ENCODE measurements at places on chromosomes 1 and 21.

DNA sequence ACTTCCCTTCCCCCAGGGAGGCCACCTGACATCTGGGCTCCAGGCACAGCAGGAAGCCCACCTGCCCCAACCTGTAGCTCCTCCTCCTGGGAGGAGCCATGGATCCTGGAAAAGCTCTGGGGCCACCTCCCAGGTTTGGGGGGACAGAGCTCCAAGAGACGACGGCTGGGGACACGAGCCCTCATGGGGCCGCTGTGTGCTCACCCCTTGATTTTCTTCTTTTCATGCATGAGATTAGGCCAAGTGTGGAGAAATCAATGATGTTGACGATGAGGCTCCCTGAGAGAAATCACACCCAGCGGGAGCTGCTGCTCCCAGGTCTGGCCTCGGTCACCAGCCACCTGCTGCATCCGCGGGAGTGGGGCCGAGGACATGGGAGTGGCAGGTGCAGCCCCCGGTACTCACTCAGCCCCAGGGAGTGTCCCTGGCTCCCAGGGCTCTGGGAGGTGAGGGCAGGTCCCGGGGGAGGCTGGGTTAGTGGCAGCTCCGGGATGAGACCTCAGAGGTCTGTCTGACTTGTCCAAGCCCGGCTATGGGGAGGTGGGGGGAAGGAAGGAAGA, 8.7 kb downstream of the TNFRSF14 start:
- DNase-seq, result no peak

GRCh38 chr1:85799737-85800136, 91.5 kb upstream of the ZNHIT6 start:
- no peak for DNase-seq

- DNase-seq, result no peak
Measured at GRCh38 chr1:40971966-40972365, 7.5 kb upstream of the CTPS1 start.

DNA sequence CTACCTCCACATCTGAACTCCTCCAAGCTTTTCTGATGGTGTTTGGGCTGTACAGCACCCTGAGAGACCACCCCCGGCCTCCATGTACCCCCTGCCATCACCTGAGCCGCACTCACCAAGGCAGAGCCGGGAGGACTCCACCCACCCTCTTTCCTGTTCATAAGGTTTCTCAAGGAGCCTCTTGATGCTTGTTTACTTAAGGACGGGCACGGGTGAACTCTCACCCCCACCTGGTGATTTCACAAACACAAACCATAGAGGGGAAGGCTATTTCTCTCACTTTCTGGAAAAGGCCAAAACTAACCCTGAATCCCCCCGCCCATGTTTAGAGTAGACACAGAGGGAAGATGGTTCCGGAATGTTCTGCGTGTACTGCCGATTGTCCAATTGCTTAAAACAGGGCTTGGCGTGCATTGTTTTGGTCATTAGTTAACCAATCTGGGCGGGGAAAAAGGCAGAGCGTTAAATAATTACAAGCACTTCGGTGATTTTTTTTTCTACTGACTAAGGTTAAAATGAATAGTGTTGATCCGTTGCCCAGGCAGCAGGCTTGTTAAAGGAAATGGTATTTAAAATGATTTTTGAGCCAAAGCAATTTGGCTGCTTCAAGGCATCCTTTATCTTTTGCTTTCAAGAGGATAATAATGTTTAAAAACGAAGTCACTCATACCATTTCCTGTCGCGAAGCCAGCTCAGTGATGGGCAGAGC, 279.8 kb upstream of the VAMP3 start:
- DNase-seq, result no peak

- DNase-seq, result no peak
Measured at GRCh38 chr1:7930645-7931445, 9.8 kb downstream of the TNFRSF9 start.

DNA sequence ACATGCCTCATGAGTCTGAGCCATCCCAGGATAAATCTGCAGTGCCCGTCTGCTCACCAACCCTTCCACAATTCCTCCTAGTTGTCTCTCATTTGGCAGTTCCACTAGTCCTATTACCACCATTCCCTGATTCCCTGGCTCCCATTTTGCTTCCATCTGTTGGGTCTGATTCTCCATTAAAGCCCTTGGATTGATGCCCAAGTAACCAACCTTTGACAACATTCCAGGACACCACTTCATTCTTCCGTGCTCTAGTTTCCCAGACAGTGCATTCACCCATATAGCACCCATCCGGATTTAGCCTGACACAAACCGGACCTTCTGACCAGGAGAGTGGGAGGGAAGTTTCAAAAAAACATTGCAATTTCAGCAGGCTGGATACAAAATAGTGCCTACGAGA, 189.4 kb upstream of the PALMD start:
- DNase-seq, result no peak

DNA sequence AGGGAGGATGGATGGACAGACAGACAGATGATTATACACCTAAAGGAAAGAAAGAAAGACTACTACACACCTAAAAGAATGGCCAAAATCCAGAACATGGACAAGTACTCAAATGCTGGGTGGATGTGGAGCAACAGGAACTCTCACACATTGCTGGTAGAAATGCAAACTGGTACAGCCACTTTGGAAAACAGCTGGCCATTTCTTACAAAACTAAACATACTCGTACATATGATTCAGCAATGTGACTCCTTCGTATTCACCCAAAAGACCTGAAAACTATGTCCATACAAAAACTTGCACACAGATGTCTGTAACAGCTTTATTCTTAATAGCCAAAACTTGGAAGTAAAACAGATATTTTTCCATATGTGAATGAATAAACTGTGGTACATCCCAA, 51.3 kb downstream of the PRPF38A start:
- DNase-seq, result no peak

GRCh38 chr1:45444609-45445131, 46.3 kb downstream of the TESK2 start:
- DNase-seq, result no peak

GRCh38 chr1:206883160-206883559, 14.1 kb upstream of the IL24 start:
- no peak for DNase-seq

- DNase-seq, result no peak
Measured at GRCh38 chr1:84481317-84481716, 2.3 kb downstream of the RPF1 start.

DNA sequence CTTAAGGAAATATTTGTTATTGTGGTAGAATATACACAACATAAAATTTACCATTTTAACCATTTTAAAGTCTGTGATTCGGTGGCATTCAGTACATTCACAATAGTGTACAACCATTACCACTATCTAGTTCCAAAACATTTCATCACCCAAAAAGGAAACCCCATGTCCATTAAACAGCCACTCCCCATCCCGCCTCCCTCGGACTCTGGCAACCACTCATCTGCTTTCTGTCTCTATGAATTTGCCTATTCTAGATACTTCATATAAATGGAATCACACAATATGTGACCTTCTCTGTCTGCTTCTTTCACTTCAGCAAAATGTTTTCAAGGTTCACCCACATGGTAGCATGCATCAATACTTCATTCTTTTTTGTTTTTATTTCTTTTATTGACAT, 51.3 kb downstream of the PTP4A2 start:
- no peak for DNase-seq

GRCh38 chr1:172826096-172826741, 167.3 kb downstream of the FASLG start:
- DNase-seq, result no peak

- DNase-seq, result no peak
Measured at GRCh38 chr1:4375812-4376211, 278.6 kb upstream of the AJAP1 start.

DNA sequence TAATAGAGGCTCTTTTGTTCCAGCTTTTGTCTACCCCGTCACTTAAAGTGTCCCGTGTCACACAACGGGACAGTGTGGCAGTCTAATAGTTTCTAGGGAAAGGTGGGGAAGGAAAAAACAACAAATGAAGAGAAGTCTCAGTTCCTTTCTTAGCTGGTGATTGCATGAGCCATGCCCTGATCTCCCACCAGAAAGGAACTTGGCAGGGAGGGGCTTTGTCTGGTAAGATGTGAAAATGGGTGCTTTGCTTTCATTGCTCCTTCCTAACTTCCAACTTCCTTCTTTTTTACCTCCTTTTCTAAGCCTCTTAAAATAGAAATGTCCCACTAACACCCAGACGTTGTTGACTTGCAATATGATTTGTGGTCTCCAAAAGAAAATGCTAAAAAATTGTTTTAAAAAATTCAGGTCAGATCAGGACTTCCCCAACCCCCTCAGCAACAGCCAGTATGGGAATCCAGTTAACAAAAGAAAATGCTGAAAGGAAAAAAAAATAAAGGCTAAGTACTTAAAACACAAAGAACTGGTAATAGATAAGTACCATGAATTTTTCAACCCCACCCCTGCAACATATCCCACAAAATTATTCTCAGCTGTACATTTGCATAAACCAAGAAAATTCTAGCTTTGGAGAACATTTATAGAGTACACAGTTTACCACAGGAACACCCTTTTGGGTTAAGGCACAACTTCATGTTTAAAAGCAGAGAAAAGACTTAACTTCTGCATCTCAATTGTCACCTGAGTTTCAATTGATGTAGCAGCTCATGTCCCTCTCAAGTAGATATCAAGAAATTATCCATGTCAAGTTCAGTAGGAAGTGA, 106.2 kb downstream of the NIBAN1 start:
- no peak for DNase-seq

Data from endodermal cell (in vitro differentiated cells).